ENCODE measurements at places on chromosomes 1 and 21.

DNA sequence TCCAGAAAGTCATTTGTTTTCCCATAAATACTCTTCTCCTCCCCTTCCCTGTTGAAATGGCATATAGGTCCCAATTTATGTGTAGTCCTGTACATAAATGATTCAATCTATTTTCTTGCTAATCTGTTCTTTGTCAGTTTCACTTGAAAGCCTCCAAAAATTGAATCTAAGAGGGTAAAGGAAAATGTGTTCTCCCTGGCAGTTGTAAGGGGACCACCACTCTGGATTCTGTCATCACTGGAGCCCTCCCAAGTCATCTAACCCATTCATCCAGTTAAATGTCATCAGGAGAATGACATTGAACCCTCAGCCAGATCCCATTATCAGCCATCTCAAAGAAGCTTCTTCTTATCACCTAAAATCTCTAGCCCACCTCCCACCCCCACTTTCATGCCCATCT is 35.0 kb upstream of the RNF2 start:
- no peak for DNase-seq

DNA sequence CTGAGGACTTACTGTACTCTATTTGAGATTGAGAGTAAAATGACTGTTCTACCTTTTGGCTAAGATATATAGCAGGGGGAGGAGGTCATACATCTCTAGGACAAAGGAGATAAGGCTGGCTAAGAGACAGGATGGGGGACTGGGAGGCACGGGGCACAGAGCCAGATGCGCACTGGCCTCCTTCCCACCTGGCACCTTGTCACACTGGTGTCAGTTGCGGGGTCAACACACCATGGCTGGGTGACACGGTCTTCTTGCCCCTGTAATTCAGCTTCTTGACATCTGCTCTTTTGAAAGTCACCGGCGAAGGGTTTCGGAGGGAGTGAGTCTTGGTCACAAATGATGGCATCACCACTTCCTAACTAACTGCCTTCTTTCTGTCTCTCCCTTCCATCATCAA is 177.3 kb downstream of the ZSCAN20 start:
- no peak for DNase-seq

DNA sequence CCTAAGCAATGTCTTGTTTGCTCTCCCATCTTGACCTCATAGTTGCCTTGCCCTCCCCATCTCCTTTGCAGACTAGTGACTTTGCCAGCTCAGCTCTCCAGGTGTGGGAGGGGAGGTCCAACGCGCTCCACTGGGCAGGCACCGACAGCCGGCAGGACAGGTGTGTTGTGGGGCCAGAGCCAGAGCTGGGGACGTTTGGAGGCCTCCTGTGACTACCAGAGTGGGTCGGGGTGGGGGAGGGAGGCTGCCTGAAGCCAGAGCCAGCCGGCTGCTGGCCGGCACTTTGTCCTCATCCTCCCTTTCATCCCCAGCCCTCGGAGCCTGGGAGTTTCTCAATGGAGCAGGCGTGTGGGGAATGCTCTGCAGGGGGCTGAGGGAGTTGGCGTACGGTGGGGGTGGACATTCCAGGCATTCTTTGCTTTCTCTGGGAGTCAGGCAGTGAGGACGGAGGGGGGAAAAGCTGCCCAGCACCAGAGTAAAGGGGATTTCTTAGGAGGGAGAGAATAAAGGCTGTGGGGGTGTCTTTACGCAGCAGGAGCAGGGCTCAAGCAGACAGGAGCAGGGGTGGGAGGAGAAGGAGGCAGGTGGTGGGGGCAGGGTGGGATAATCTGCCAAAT is 20.2 kb downstream of the NUAK2 start:
- peak; percentile 86 for DNase-seq

DNA sequence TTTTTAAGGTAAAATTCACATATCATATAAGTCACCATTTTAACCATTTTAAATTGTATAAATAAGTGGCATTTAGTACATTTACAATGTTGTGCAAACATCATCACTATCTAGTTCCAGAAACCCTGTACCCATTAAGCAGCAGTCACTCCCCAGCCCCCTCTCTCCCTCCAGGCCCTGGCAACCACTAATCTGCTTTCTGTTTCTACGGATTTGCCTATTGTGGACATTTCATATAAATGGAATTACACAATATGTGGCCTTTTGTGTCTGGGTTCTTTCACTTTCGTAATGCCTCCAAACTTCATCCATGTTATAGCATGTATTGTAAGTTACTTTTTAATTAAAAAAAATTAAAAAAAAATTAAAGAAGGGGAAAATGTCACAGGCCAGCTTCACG is 58.0 kb upstream of the RAB3GAP2 start:
- DNase-seq, result no peak

DNA sequence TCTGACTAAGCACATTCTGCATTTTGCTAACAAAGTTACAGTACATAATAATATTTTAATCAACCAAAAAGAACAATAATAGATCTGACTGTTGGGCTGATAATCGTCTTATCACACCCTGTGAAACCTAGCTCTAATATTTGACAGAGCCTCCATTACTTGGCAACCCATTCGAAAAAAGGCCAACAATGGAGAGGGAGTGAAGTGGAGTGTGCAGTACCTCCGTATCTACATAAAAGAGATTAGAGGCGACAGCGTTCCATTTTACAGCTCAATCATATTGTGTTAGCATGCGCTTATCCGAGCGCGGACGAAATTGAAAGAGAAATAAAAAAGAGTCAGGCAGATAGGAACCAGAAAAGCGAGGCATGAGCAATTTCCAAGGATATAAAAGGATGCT is 137.3 kb upstream of the USH2A start:
- no peak for DNase-seq

- no peak for DNase-seq
Observed at GRCh38 chr1:227299241-227299627, 19.1 kb downstream of the CDC42BPA start.

DNA sequence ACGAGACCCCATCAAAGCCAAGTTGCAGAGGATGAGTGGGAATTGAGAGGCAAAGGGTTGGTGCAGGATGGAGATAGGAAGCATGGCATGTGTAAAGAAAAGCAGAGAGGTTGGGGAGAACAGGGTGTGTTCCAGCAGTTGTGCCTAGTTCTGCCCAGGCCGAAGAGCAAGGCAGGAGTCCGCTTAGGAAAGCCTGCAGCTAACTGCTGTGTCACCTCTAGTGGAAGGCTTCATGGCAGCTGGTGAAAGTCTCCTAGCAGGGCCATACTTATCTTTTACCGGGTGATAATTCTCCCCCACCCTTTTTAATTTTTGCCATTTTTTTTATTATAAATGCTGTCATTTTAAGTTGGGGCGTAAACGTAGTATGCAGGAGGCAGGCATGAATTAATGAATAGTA is 93.6 kb downstream of the NFIA start:
- DNase-seq, result no peak

GRCh38 chr1:206826394-206826793 is 39.0 kb upstream of the IL20 start:
- DNase-seq, result no peak

DNA sequence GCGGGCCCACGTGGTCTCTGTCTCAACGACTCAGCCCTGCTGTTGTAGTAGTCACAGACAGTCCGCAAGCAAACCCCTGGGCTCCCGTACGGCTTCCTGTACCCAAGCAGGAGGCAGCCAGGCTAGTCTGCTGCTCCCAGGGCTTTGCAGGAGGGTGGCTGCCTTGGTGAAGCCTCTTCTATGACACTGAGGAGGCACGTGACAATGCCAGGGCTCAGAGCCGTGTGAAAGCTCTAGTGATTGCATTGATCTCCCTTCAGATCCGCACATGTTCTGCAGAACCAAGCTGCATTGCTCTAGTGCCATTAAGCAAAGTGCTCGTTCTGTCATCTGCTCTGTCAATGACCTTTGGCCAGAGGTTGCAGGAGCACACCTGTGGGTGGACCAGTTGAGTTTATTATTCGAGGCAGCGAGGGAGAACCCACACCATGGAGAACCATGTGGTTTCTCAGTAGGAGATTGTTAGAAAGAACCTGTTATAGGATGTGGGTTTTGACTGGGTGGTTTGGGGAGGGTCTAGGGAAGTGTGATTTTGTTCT is 18.0 kb downstream of the UMODL1 start:
- DNase-seq, result no peak

GRCh38 chr21:33916200-33916567 is 580 bp upstream of the ATP5PO start:
- DNase-seq, result no peak

GRCh38 chr1:33429856-33430691 is 821 bp downstream of the PHC2 start:
- no peak for DNase-seq

GRCh38 chr1:205710201-205711062 is 30.1 kb upstream of the SLC45A3 start:
- DNase-seq, result no peak

- DNase-seq, result no peak
Observed at GRCh38 chr1:1087351-1088028, 13.4 kb upstream of the RNF223 start.

DNA sequence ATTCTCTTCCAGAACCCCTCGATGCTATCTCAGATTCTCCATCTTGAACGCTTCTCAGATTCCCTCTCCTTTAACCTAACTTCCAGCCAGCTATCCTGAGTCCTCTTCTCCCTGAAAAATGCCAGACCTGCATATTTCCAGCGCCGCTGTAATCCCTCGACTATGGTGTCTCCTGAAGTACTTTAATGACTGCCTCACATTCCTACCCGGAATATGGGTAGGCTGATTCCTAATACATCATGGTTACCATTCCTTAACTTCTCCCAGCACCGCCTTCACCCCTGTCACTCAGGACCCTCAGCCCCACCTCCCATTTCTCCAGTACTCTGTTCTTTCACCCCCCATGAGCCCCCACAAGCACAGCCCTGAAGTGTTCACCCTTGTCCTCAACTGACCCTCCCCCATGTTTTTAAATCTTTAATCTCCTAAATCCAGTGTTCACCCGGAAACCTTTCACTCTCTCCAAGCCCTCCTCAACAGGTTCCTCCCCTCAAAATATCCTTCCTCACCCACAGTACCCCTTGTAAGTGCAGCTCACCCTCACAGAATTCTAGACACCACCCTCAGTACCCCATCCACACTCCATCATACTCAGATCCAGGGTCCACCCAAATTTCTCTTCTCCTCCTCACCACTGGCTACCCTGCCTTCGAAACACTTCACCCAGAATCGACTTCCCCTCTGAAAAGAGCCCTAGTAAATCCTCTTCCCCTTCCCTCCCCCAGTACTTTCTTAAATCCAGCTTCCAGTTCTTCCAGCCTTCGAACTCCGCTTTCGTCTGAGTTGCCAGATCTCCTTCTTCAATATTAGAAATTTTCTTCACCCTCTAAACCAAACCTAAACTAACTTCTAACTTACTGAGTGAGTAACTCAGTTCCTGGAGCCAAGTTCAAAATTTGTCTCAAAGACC is 922 bp downstream of the CPT2 start:
- DNase-seq, result no peak

GRCh38 chr1:94873520-94874351 is 53.2 kb downstream of the CNN3 start:
- no peak for DNase-seq

DNA sequence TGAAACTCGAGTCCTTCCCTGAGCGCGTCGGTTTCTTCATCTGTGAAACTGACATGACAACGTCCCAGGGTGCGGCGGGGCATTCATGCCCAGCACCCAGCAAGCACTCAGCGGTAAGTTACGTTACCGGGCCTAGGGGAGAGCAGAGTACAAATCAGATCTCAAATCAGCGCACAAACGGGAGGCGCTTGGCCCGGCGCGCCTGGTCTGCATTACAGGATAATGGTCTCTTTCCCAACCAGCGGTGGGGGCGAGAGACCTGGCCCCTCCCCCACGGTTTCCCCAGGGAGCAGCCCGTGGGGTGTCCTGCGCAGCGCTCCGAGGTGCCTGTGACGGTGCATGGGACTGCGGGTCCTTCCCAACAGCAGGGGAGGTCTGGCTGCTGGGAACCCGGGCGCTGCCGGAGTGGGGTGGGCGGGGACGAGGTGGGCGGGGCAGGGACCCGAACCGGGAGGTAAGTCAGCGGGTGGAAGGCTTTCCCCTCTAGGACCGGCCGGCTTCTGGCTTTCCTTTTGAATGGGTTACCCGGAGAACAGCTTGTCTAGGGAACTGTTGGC is 1.0 kb downstream of the TMEM51 start:
- no peak for DNase-seq

- DNase-seq, result no peak
Observed at GRCh38 chr1:219352961-219353651, 179.4 kb downstream of the LYPLAL1 start.

DNA sequence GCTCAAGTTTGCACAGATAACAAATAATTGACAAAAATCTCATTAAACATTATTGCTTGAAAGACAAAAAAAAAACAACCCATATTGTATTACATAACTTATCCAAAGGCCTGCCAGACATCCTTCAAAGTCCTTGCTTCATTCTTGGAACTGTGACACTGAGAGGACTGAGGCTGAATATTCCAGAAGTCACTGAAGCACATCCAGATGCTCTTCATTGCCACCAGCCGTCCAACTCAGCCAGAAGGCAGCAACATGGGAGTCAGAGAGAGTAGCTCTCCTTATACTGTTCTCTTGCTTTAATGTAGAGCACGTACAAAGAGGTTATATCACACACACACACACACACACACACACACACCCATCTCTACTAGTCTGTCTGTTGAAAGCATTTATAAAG is 755.0 kb downstream of the LTN1 start:
- DNase-seq, result no peak

DNA sequence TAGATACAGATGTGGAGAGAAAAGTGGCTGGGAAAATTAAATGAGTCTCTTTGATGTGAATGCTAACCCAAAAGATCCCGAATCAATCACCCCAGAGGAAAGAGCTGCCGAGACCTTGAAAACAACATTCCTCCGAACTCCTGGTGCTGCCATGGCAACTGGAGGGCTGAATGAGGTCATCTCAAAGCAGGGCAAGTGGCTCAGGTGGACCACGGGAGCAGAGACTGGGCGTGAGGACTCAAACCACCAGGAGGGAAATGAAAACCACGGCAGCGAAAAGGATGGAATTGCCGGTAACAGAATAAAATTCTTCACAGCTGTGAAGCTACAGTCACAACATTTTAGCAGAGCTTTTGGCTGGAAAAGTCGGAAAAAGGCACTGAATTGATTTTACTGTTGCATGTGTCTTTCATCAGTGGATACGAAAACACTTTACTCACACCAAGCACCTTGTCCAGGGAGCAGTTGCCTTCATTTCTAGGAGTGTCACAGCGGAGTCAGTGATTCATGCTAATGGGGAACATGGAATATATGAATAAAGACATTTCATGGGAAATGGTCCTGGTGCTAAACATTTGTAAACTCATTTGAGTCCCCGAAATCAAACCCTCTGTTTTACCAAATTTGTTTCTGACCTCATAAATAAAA is 23.2 kb upstream of the BECN2 start:
- DNase-seq, result peak; percentile 30

- DNase-seq, result no peak
Observed at GRCh38 chr1:44808938-44809917, 905 bp downstream of the BTBD19 start.

DNA sequence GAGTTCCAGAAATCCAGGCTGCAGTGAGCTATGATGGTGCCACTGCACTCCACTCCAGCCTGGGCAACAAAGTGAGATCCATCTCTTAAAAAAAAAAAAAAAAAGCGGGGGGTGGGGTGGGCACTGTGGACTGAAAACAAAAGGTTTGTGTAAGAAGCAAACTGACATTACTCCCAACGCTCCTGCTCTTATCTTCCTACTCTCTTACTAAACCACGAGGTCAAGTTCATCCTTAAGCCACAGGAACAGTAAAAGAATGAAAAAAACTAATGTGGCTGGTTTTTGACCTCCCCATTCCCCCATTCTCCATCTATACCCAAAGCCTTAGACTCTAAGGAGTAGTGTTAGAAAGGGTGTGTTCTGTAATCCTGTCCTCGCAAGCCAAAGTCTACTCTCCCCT is 30.8 kb downstream of the TFAP2E start:
- DNase-seq, result no peak
